ENCODE measurements at places on chromosomes 3 and 15.

DNA sequence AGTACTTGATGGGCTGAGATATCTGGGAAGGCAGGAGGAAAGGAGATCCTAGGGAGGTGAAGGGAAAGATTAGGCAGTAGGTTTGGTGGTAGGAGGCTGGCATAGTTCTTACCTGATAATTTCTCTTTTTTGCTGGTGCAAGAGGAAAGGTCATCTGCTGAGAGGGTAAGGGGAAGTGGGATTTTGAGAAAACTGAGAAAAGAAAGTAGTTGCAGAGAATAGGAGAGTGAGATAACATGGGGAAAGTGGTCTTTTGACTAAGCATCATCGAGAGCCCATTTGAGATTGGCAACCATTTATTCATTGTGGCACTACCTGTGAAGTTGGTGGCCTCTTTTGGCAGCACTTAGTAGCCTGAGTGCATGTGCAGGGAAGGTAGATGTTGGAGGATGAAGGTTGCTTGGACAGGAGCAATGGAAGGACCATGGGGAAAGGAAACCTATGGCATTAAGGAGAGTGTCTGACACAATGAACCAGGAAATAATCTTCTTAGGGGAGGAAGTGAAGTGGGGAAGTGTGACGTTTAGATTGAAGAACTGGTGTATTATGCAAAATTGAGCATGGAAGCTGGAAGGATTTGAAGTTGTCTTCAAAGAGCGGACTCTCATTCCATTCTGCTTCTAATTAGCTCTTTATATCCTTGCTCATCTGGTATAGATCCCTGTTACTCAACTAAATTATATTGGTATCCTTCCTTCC is 21.9 kb upstream of the USP13 start:
- DNase-seq, result no peak

- no peak for DNase-seq
Observed at GRCh38 chr15:28106294-28107110, 7.4 kb upstream of the OCA2 start.

- DNase-seq, result no peak
Observed at GRCh38 chr3:2452249-2452648, 353.6 kb downstream of the CNTN4 start.

DNA sequence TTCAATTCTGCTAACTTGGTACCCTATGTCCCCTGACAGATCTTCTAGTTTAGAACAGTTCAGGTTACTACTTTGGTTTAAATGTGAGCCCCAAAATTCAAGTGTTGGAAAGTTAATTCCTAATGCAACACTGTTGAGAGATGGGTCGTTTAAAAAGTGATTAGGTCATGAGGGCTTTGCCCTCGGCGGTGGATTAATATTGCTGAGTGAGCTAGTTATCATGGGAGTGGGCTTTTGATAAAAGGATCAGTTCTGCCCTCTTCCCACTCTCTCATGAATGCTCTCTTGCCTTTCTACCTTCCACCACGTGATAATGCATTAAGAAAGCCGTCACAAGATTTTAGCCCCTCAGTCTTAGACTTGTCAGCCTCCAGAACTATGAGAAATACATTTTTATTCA is 72.1 kb downstream of the BTLA start:
- DNase-seq, result no peak

DNA sequence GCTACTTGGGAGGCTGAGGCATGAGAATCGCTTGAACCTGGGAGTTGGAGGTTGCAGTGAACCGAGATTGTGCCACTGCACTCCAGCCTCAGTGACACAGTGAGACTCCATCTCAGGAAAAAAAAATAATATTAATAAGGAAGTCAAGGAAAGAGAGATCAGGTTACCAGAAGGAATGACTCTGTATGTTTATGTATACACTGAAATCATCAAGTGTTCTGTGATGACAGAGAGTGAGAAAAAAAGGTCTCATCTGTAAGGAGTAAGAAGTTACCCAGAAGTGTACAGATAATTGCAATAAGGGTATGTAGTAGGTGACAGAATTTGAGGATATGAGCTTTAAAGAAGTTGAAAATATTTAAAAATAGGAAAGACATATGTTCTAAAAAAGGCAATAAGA is 4.3 kb upstream of the CCDC50 start:
- no peak for DNase-seq

GRCh38 chr3:132135628-132136333 is 101.0 kb upstream of the CPNE4 start:
- DNase-seq, result peak; percentile 99

- DNase-seq, result no peak
Observed at GRCh38 chr15:62766599-62766998, 275.9 kb upstream of the TPM1 start.

Data from non-pigmented ciliary epithelial cell (primary cell).